ENCODE measurements at places on chromosomes 6 and 20. TPM values are rescaled to one million over a fixed set of nuclear protein-coding genes. Genes with fewer than 3 reads are reported as not detected.
A peak's percentile ranks its signal among the peaks of the same experiment; 100 is the strongest.

DNA sequence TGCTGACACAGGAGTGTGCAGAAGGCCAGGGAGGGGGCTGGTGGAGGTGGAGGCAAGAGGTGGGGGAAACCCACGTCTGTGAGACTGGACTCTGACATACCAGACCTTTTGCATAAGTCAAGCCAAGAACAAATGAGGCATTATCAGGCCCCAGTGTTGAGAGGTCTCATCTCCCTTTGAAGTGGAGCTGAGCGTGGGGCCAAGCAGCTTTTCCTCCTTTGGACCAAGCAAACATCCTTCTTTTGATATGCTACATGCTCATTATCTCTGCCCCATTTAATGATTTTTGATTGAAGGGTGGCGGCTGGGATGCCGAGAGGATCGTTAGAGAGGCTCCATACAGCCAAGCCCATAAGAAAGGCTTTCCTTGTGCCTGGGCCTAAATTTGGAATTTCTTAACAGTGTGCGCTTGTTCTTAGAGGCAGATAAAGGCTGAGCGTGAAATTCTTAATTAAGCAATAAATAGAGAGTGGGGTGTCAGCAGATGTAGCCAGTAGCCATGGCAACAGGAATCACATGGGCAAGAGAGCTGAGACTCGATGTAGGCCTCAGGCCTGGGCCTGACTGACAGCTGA is 244.5 kb downstream of the PKHD1 start:
- no peak for DNase-seq

DNA sequence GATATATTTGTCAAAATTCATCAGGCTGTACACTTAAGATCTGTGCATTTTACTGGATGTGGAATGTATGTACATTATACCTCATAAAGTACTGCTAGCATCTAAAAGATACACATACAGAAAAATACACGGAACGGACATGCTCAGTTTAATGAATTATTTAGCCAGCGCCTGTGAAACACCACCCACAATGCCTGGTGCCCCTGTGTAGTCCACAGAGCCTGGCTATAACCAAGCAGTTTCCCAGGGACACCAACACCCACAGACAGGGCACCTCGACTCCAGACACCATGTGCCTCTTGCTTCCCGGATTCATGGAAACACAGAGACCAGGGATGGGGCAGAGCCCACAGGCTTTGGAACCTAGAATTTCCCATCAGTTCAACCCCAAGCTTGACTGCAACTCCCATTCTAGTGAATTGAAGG is 17.4 kb upstream of the ARMC12 start:
- no peak for DNase-seq

GRCh38 chr20:64133951-64134407 is 26.6 kb upstream of the NPBWR2 start:
- DNase-seq, result no peak

- DNase-seq, result no peak
Measured at GRCh38 chr20:54028276-54029011, 42.0 kb downstream of the BCAS1 start.

DNA sequence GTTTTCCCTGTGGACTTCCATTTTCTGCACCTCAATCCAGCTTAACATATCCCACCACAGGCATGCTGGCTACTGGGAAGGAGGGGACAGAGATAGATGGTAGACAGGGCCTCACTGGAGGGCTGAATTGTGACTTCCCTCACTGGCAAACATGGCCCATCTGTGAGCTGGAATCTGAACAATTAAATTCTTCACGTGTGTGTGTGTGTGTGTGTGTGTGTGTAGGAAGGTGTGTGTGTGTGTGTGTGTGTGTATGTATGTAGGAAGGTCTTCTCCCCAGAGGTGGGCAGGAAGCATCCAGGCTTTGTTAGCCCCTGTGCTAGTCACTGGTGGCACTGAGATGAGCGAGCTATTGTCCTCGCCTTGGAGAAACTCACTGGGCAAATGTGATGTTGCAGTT is 5.4 kb upstream of the TOX2 start:
- peak; percentile 30 for DNase-seq

- DNase-seq, result no peak
Measured at GRCh38 chr6:45505470-45505869, 127.7 kb upstream of the SUPT3H start.

DNA sequence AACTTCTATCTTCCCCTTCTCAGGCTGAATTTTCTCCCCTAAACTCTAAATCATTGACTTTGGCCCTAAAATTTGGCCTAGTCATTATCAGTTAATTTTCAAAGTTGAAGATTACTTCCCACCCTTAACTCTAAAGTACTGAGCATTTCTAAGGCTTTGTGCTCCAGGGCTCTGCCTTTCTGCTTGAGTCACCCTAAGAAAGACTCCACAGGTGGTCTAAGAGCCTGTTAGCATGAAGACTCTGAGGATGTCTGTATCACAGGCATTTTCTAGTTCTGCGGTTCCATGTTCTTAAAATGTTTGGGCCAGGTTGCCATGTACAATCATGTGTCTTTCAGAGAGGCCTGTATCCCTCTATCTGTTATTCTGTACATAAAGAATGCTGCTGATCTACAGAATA is 808.1 kb upstream of the MANEA start:
- no peak for DNase-seq

- no peak for DNase-seq
Measured at GRCh38 chr6:44725070-44725469, 337.6 kb downstream of the CDC5L start.

GRCh38 chr20:57805747-57806146 is 95.9 kb upstream of the PMEPA1 start:
- DNase-seq, result no peak

- no peak for DNase-seq
Measured at GRCh38 chr6:2492686-2493523, 247.5 kb upstream of the GMDS start.

- no peak for DNase-seq
Measured at GRCh38 chr6:145669627-145670034, 65.7 kb downstream of the EPM2A start.

DNA sequence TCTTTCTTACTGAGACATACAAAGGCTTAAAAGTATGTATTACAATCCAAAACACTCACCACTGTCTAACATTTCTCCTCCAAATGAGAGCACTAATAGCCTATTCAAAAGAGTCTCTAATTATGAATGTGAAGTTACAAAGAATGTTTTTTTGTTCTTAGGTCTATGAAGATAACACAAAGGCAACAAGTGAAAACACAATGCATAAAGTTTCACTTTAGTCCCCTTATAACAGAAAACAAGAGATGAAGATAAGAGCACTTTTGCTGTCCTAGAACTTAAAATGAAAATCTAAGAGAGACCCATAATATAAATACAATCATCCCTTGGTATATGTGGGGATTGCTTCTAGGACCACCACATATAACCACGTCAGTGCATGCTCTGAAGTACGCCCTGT is 25.6 kb downstream of the ITCH start:
- DNase-seq, result no peak

- DNase-seq, result no peak
Measured at GRCh38 chr20:47754388-47754715, 30.9 kb downstream of the SULF2 start.

DNA sequence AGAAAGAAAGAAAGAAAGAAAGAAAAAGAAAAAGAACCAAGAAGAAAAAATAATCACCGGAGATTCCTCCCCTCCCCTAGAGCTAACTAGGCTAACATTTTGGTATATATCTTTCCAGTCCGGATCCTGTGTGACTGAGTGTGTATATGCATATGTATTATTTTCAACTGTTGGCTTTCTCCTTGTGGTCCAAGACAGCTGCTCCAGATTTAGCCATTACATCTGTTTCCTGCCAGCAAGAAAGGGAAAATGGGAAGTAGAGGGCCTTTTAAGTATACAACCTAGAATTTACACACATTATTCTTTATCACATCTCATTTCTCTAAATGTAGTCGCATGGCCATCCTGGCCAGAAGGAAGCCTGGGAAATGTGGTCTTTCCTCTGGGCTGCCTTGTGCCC is 15.2 kb downstream of the SLC52A3 start:
- DNase-seq, result no peak

- no peak for DNase-seq
Measured at GRCh38 chr20:38141204-38141888, 23.7 kb downstream of the TGM2 start.

DNA sequence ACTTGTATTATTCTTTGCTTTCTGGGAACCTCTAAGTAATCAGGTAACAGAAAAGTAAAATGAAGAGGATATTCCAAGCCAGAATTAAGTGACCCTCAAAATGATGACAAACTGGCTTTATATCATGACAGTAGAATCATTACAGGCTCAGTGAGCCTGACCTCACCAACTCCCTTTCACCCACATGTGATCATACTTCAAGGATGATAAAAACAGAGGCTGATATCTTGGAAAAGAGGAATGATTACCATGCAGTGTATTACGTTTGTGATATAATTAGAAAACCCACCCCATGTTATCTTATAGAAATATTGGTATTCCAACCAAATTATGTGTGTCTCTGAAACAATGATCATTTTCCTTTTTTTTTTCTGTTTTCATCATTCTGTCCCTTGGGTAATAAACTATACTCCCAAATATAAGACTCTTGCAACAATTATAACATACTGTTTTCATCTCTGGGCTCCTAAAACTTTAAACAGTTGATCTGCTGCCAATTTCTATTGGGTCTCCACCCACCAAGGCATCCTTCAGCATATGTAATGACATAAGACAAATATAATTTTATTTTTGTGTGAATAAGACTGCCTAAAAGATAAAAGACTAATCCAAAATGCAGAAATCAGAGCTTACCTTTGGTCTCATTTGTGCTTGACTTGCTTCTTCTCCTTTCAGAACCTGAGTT is 115.7 kb downstream of the DST start:
- no peak for DNase-seq

DNA sequence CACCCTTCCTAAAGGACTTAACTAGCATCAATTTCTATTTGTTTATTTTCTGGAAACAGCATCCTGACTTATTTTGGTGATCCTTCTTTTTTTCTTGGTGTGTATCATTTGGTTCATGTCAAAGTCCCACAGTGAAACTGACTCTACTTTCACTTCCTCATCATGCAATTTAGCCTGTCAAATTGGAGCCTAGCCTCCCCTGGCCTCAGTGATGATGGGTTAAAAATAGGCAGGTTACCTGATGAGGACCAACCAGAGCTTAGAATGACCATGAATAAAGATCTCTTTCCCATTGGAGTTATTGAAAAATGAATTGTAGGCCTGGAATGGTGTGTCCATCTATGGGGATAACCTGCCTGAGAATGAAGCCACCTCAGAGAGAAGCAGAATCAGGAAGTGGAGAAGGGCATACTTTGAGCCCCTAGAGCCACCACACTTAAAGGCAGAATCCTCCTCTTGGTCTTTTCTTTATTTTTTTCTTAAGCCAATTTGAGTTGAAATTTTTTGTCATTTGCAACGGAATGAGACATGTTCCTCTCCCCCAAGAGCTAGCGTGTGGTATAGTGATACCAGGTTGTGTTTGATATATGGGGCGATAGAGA is 105.6 kb downstream of the BTBD3 start:
- no peak for DNase-seq

GRCh38 chr20:56964901-56965300 is 301.5 kb downstream of the BMP7 start:
- no peak for DNase-seq

The PSORS1C1 gene
- total RNA-seq, result 6.2 TPM

The NEURL2 gene
- 7.4 TPM for total RNA-seq

The HLA-DQB2 gene
- not detected for total RNA-seq

The HUS1B gene
- total RNA-seq, result 1.8 TPM

The PPP1R16B gene
- total RNA-seq, result not detected

The RAMACL gene
- 2.5 TPM for total RNA-seq

The B3GAT2 gene
- not detected for total RNA-seq

The GRM1 gene
- not detected for total RNA-seq

The TRIM10 gene
- not detected for total RNA-seq

The SPACA1 gene
- not detected for total RNA-seq

The BPHL gene
- total RNA-seq, result 26.6 TPM

The PARD6B gene
- total RNA-seq, result 1.1 TPM

The ACOT8 gene
- total RNA-seq, result 23.9 TPM

The CLIC1 gene
- total RNA-seq, result 242 TPM
